ENCODE measurements at places on chromosomes 13 and 19.

- DNase-seq, result no peak
Observed at GRCh38 chr19:37718304-37718703, 1.3 kb downstream of the ZNF607 start.

GRCh38 chr13:102582256-102582655, 14.5 kb upstream of the TPP2 start:
- no peak for DNase-seq

GRCh38 chr19:8482696-8483095, 19.7 kb downstream of the PRAM1 start:
- no peak for DNase-seq

- no peak for DNase-seq
Observed at GRCh38 chr13:97430296-97430695, 3.7 kb upstream of the RAP2A start.

DNA sequence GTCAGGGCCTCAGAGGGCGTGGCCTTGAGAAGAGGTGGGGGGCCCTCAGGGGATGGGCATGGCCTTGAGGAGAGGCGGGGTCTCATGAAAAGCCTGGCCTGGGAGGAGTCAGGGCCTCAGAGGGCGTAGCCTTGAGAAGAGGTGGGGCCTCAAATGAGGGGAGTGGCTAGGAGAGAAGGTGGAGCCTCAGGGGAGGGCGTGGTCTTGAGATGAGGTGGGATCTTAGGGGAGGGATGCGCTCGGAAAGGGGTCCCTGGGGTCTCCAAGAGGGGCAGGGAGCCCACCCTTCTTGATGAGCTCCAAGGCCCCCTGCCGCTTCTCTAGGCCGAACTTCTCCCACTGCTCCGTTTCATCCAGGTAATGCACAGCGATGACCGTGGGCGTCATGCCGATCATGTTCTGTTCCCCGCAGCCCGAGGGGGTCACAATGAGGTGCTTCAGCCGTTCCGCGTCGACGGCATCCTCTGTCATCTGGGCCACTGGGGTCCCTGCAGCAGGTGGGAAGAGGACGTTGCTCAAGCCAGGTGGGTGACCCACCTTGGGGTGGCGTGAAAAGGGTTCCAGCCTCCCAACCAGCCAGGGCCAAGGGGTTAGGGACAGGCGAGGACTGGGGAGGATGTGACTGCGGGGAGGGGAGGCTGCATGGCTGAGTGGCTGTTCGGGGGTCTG, 24.3 kb upstream of the TNFSF14 start:
- DNase-seq, result no peak

DNA sequence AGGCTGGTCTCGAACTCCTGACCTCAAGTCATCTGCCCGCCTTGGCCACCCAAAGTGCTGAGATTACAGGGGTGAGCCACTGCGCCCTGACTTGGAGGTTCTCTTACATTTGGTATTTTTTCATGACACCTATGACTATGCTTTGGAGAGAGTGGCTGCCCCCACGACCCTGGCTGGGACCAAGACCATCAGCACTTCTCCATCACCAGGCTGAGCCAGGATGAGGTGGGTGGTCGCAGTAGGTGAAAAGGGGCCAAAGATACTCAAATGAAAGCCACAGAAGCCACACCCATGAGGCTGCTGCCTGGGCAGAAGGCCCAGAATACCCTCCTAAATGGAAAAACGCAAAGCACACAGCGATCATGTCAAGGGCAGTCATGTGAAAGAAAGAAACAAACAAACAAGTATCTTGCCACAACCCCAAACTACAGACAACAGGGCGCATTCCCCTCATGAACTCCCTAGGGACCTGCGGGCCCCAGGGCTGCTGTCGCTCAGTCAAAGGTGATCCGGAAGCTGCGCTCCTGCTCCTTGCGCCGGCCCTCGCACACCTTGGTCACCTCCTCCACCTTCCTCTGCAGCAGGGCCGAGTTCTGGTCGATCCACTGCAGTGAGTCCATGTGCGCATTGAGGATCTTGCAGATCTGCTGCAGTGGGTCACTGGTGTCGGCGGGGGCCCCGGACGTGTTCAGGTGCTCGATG, 11.2 kb upstream of the IL4I1 start:
- no peak for DNase-seq
